Anterior cingulate cortex (tissue), 58 donors: ENCODE measurements at places on chromosomes 2 and 18.

GRCh38 chr2:54572262-54572635 is 116.1 kb downstream of the SPTBN1 start:
- DNase-seq: no peak

DNA sequence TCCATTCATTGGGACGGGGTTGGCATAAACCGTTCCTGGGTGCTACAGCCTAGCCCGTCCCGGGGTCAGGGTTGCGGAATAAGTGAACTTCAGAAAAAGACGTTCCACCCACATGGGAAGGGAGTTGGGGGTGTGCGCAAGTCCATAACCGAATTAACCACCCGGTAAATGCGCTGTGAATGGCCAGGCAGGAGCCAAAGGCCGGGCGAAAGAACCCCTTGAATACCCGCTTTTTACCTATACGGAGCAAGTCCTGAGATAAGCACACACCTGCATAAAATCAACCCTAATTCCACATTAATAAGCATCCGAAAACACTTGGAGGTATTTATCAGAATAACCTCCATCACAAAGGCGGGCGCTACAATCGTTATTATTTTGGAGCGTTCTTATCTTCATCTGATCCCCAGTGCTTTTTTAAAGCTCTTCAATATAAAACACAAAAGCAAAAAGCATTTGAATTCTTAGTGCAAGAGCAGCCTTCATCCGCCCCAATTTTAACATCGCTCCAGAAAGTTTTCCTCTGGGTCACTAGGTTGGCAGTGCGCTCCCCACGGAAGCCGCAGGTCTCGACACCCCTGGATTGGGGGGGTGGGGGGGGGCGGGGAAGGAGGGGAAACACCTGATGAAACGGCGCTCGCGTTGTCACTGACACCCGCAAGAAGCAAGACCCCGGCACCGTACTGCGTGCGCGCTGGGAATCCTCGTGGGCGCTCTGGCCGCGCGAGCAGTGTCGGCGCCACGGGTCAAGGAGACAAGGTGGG is 1.2 kb downstream of the SATB2 start:
- no peak for DNase-seq

- no peak for DNase-seq
These were observed 22.9 kb upstream of the NARS1 start for GRCh38 chr18:57644540-57644939.

DNA sequence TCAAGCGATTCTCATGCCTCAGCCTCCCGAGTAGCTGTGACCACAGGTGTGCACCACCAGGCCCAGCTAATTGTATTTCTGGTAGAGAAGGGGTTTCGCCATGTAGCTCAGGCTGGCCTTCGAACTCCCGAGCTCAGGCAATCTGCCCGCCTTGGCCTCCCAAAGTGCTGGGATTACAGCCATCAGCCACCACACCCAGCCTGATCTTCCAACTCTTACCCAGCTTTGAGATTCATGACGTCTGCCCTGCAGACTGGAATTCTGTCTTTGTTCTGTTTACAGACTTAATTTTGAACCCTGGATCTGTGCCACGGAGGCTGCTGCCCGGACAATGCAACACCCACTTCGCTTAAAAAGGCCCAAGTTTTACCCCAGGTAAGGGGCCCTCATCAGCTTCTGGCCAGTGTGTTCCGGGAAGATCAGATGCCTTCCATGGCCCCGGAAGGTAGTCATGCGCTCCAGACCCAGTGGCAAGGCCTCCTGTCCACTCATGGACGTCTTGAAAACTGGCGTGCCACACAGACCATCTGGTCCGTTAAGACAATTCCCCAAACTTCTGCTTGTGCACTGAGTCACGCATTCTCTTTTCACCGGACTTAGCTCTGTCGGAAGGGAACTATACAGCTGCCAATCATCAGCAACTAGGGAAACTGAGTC is 5.5 kb downstream of the PXDN start:
- no peak for DNase-seq

- no peak for DNase-seq
These were observed 65.7 kb downstream of the UBR3 start for GRCh38 chr2:169892951-169893350.

DNA sequence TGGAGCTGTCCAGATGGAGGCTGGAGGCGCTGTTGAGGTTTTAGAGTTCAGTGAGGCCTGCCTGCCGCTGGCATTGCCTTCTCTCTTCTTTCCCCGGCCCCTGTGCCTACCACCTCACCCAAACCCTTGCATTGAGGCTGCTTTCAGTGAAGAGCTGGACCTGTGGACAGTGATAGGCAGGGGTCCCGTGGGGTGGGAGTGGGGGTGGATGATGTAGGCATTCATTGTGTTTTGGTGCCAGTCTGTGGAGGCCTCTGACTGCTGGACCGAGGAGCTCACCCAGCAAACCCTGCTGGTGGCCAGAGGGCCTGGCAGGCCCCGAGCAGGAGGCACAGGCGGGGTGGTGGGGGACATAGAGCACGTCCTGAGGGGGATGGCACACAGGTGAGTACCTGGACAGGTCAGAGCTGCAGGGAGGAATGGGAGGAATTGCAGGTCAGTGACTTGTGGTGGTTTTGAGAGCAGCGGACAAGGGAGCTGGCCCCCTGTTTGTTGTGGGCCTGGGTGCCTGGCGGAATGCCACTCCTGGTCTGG is 35.6 kb downstream of the NGEF start:
- DNase-seq: no peak

GRCh38 chr18:809985-810642 is 1.9 kb downstream of the YES1 start:
- DNase-seq: no peak

DNA sequence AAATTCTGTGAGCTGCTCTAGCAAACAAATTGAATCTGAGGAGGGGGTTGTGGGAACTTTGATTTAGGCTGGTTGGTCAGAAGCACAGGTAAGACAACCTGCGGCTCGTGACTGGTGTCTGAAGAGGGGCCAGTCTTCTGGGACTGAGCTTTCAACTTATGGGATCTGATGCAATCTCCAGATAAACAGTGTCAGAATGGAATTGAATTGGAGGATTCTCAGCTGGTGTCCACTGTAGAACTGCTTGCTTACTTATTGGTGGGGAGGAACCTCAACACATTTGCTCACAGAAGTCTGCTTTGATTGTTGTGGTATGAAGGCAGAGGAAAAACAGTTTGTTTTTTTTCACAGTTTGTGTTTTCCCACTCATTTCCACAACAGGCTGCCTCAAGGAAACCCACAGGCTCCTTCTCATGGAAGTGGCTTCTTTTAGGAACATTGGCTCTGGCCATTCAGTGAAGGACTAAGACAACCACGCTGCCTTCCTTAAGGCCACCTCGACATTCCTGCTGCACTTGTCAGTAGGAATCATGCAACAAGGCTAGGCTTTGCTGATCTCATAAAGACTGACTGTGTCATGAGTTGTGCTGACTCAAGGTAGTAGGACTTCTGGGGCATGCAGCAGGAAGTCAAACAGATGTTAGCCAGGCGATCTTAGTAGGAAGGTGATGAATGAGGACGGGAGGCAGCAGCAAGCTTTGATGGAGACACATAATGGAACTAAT is 104.7 kb downstream of the TSN start:
- DNase-seq: no peak

DNA sequence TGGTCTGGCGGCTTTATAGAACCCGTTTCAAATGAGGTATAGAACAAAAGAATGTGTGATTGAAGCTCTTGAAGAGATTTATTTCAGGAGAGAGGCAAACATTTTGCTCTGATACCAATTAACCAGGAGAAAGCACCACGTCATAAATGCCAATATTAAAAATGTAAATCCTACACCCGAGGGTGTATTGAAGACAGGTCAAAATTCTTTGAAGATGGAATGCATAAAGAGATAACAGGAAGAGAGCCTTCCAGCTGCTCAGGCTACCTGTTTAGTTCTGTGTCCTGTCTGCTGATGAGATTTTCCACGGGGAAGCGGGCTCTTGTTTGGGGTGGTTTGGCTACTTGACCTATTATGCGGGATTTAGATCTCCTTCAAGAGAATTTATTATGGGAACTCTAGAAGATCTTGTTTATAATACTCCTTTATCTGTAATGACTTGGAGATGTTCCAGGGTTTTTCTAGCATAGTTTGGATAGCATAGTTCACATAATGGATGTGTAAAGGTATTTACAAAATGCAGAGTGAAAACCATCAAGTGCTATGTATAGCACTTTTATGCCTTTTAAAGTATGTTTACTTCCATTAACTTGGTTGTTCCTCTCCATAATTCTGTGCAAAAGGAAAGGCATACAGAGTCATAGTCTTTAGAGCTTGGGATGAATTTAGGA is 204.5 kb upstream of the SPRED2 start:
- DNase-seq: no peak

DNA sequence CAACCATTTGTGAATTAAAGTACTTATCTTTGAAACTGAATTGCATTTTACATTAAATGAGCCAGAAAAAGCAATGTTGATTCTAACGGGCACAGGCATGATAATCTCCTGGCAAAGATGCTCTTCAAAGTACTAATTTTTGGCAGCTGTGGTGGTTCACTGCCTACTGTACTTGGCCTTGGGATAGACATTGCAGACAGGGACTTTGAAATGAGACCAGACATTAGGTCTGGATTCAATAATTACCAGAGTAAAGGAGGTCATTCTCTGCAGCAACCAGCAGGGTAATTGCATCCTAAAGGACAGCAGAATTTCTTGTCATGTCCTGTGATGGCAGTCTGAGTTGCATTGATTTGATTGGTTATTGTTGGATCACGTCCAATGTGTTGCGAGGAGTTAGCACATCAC is 986.5 kb downstream of the TDRD15 start:
- DNase-seq: no peak

GRCh38 chr2:196329959-196330358 is 158.6 kb upstream of the STK17B start:
- DNase-seq: no peak

- DNase-seq: no peak
These were observed 12.9 kb downstream of the UBR3 start for GRCh38 chr2:169839954-169840746.

GRCh38 chr2:135582383-135582782 is 51.1 kb downstream of the R3HDM1 start:
- no peak for DNase-seq

- DNase-seq: no peak
These were observed 190.4 kb upstream of the CCDC150 start for GRCh38 chr2:196449083-196449482.

GRCh38 chr18:32455361-32455760 is 15.3 kb downstream of the GAREM1 start:
- DNase-seq: no peak

DNA sequence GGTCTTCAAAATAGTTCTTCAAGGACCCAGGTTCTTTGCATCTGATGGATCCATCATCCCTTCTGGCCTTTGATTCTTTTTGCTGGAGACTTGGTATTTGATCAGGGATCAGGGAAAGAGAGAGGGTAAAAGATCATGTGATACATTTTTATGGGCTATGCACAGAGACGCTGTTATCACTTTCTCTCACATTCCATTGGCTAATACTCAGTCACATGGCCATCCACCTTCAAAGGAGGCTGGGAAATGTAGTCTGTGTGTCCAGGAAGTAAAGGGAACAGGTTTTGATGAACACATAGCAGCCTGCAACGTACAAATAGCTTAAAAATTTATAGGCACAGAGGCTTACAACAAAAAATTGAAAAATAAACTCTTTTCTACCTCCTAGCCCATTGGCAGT is 629.6 kb upstream of the FANCL start:
- DNase-seq: no peak

GRCh38 chr2:168798888-168799410 is 3.5 kb upstream of the NOSTRIN start:
- DNase-seq: no peak

DNA sequence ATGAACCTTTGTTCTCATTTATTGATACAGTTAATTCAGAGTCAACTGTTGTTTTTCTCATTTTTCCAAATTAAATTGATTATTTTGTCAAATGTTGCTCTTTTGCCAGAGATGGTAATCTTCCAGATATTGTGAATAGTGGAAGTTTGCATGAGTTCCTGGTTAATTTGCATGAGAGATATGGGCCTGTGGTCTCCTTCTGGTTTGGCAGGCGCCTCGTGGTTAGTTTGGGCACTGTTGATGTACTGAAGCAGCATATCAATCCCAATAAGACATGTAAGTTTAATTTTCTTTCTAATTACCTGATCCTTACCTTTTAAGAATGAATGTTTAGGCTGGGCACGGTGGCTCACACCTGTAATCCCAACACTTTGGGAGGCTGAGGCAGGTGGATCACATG is 7.8 kb downstream of the CYP20A1 start:
- no peak for DNase-seq

GRCh38 chr2:4247791-4248190 is 544.4 kb downstream of the DCDC2C start:
- no peak for DNase-seq

DNA sequence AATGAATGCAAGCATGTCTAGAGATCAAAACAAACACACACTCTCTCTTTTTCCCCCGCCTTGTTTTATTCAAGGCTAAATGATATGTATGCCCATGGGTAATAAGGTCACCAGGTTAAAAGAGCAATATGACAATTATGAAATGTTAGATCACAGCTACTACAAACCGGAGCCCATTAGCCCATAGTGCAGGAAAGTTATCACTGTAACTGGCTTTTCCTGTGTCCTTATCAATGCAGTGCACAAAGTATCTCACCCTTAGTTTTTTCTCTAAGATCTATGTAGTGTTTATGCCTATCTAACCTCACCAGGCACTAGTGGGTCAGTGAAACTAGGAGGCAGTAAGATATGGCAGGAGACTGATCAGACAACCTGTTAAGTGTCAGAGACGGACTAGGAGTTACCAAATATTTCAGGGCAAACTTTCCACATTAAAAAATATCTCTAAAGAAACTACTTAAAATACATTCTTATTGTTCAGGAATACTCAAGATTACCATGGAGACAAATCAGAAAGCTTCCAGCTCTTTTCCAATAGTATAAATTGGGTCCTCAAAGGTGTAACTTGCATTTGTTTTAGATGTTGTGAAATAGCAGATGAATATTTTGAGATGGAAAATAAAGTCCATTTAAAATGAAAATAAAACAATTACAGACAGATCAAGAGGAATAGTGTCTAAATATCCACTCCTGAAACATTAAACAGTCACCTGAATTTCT is 282.2 kb downstream of the EXOC6B start:
- DNase-seq: no peak

DNA sequence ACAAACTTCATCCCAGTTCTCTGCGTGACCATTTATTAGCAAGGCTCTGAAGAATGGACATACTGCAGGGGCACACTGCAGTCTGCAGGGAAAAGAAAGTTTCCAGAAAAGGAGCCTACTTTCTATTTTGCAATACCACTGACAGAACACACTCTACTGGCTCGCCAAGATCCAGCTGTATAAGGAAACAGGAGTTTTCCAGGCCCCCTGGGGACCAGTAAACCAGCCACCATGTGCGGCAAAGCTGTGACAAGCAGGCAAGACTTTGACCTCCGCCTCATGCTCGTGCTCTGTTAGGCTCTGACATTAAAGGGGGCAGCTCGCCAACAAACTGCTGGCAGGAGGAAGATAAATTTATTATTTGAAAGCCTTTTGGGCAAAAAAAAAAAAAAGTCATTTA is 67.3 kb downstream of the CCBE1 start:
- DNase-seq: no peak

- DNase-seq: no peak
These were observed 79.2 kb upstream of the PXDN start for GRCh38 chr2:1823187-1824169.

DNA sequence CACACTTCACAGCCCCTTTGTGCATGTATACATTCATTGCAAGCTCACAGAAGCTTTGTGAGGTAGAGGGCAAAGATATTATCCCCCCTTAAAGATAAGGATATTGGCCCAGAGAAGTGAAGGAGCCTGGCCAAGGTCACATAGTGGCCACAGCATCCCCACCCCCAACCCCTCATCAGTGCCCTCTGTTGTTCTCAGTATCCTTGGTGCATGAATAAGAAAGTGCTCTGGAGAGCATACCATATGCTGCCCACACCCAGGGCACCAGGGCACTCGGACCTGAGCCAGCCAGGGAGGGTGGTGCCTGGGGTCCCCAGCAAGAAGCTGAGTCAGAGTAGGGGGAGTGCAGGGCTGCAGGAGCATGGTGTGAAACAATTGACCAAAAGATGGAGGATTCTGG is 3.3 kb downstream of the DYSF start:
- no peak for DNase-seq
